ENCODE measurements at places on chromosomes 13 and 19.

DNA sequence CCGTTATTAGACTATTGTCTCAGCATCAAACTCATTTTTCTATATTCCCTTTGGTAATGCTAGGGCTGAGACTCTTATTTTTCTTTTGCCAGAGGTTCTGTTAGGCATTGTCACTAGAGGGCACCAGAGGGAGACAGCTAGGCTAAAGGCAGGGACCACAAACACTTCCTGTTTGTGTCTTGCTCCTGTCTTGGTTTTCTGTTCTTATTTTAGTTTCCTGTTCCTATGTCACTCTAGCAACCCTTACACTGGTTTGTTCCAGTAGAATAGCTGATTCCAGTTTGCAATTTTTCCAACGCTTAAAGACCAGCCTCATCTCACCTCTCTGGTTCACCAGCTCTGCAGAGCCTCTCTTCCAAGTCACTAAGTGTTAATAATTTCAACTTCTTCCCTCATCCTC lies 772.0 kb downstream of the DIAPH3 start:
- peak; percentile 60 for DNase-seq

DNA sequence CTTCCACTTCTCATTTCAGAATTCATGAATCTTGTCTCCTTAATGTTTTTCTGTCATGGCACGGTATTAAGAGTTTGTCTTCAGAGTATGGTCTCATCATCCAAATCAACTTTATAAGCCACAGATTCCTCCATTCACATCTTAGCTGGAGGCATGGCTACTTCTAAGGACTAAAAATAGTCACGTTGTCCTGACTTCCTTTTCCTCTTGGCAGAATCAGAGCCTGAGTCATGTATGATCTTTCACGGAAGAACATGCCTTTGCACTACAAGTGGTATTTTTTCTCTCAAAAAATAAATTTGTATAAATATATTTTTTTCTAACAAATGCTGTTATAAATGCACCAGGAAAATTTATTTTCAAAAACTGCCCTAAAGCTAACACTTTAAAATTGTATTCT lies 71.4 kb downstream of the ALOX5AP start:
- DNase-seq = no peak

DNA sequence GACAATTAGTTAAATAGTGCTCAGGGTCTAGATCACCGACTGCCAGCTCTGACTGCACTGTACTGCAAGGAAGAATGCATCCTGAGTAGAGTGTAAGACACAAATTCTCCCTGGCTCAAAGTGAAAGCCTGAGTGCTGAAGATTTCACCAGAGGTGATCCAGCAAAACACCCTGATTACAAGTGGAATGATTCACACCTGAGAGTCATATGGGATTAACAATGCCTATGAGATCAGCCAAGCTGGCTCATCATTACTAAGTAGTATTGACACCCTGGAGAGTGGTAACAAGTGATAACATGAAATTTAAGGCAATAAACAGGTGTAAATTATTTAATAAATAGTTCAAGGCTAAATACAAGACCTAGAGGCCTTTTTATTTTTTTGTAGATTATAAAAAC lies 403.8 kb upstream of the PRR20A start:
- no peak for DNase-seq

GRCh38 chr19:47473336-47473735 lies 1.6 kb upstream of the SLC8A2 start:
- no peak for DNase-seq

GRCh38 chr13:25860862-25861261 lies 191.0 kb downstream of the SHISA2 start:
- no peak for DNase-seq

DNA sequence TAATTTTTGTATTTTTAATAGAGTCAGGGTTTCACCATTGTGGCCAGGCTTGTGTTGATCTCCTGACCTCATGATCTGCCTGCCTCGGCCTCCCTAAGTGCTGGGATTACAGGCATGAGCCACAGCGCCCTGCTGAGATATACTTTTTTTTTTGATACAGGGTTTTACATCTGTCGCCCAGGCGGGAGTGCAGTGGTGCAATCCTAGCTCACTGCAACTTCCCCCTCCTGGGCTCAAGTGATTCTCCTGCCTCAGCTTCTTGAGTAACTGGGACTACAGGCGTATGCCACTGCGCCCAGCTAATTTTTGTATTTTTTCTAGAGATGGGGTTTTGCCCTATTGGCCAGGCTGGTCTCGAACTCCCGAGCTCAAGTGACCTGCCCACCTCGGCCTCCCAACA lies 2.0 kb downstream of the COLGALT1 start:
- no peak for DNase-seq

GRCh38 chr13:37306778-37307544 lies 201.5 kb upstream of the CSNK1A1L start:
- no peak for DNase-seq

DNA sequence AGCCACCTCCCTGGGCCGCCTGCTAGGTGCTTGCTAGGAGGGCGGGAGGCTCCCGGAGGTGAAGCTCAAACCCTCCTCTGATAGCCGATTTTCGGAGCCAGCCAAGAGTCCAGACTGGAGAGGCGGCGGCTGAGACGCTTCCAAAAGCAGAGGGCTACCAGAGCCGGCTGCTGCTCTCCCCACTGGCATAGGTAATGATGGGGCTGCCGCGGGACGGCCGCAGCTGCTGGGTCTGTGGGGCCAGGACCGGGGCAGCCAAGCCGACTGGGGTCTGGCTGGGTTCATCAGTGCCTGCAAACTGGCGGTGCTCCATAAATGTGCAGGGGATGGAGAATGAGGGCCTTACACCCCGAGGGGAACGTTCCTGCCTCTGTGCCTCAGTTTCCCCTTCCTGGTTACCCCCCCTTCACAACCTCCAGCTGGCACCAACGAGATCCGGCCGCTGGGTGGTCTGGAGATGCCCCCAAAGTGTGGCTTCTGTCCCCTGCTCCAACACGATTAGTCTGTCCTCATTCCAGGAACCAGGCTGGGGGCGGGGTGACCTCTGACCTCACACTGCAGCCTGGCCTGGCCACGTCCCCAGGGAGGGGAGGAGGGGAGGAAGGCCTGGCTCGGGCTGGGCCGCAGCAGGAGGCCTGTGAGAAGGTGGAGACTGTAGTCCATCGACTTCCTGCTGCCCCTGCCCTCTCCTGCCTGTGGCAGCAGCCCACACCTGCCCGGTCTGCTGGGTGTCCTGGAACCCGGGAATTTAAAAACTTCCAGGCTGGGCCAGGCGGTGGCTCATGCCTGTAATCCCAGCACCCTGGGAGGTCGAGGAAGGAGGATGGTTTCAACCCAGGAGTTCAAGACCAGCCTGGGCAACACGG lies 3.8 kb upstream of the WDR18 start:
- no peak for DNase-seq

- DNase-seq = no peak
These were observed 244.8 kb upstream of the KLHL1 start for GRCh38 chr13:70353096-70353495.

GRCh38 chr13:109191413-109191812 lies 562.0 kb downstream of the MYO16 start:
- no peak for DNase-seq

DNA sequence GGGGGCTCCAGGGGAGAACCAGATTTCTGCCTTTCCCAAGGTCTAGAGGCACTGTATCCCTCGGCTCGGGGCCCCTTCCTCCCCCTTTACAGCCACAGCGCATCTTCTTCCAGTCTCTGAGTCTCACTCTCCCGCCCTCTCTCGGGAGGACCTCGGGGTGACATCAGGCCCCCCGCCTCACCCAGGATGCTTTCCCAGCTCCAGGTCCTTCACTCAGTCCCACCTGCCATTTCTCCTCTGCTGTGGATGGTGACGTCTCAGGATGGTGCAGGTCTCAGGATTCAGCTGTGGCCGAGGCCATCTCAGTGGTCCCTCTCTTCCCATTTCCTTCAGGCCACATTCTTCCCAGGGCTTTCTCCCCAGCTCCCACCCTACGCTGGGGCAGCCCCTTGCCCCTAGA lies 13.6 kb upstream of the KDM4B start:
- no peak for DNase-seq

DNA sequence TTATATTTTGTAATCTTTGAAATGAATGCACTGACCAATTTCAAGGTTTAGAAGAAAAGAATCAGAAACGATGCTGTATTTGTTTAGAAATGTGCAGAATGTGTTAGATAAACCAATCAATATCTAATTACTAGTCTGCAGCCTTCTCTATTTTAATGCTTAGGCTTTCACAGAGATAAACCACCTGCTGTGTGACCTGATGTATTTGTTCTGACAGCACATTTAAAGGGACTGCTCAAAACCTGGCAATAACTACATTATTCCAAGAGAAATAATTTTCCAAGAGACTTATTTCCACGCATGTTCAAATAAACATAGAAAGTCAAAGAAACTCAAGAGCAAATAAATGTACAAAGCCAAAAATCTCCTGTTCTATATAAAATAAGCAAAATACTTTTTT lies 641.6 kb upstream of the PCDH20 start:
- DNase-seq = peak; percentile 45

DNA sequence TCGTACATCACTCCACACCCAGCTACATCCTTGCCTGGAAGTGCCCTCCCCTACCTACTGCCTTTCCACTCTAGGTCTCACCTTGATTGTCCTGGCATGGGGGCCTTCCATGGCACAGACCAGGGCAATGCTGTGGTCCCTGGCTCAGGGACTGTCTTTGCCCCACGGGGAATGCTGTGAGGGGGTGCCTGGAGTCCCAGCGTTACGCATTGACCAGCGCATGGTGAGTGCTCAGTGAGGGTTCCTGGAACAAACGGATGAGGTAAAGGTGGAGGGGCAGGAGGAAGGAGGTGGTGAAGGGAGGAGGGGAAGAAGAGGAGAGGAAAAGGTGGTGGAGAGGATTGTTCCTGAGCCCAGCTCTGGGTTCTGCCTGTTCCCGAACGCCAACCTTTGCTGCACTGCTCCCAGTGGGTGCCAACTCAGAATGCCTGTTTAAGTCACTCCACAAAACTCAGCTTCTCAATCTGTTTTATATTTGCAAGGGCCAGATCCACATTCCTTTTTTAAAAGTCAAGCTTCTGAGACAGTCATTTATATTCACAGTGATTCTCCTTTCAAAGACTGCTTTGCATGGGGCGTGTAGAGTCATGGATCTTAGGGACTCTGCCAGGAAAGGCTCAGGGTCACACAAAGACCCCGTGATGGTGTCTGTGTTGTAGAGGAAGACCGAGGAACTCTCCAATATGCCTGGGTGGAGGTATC lies 40.8 kb downstream of the CHST8 start:
- no peak for DNase-seq

DNA sequence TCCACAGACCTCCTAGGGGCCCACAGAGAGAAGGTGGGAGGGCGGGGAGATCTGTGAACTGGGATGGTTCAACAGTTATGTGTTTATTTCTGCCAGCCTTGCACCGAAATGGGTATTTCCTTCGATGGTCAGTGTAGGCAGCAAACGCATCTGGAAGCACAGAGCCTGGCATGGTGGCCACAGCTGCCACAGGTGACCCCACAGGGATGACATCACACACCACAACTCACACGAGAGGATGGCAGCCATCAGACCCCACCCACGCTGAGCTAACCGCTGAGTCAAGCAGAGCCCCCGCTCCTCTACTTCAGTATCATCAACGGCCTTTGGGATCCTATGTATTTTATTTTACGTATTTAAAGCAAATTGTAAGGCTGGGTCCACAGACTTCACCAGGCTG lies 37.4 kb downstream of the NAXD start:
- no peak for DNase-seq

- DNase-seq = no peak
These were observed 8.8 kb downstream of the OBI1 start for GRCh38 chr13:78649997-78650716.

GRCh38 chr13:99419591-99420243 lies 81.6 kb upstream of the TM9SF2 start:
- no peak for DNase-seq

DNA sequence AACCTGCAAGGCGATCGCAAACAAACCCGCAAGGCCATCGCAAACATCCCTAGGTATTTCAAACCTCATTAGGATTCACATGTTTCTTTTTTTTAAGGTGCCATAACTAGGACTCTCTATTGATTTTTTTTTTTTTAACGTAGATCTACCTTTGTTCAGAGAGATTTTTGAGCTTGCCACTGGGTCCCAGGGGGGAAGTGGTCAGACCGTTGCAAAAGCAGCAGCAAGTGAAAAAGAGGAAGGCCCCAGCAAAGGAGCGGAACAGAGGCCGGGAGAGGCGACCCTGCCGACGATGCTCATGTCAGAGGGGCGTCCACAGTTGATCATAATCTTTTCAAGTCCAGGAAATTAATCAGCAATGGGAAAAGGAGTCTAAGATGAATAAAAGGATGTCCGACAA lies 32.7 kb upstream of the FLT1 start:
- no peak for DNase-seq

DNA sequence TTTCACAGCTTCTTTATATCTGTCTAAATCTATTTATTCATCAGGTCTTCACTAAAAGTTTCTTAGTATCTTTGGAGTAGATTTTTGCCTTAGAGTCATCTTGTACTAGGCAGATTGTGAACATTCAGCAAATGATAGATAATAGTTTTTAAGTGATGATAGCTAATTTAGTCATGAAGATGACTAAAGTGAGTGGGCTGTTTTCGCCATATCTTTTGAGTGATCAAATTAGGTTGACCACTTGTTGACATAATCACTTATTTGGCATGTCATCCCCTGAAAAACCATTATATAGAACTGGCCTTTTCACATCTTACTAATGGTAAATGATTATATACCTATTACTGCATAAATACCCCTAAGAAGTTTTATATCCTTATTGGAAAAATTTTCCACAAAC lies 999.2 kb downstream of the PCDH17 start:
- no peak for DNase-seq

GRCh38 chr19:49554701-49555181 lies 25.6 kb downstream of the NOSIP start:
- DNase-seq = no peak

- DNase-seq = peak; percentile 83
These were observed 32.6 kb upstream of the MEDAG start for GRCh38 chr13:30873499-30873898.

DNA sequence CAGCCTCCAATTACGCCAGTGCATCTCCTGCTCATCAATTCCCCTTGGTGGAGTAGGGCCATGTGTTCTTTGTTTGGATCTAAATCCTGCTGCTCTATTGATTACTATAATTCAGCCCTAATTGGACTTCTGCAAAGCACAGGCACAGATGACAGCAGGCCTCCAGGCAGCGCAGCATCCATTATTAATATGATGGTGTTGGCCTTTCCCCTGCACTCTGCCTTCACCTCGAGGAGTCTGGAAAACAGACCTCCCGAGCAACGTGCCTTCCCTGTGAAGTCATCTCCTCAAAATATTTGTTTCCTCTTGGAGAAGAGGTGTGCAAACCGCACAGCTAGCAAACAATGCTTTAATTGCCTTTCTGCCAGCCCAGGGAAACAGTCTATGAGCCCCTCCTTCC lies 92.5 kb downstream of the UQCRFS1 start:
- peak; percentile 48 for DNase-seq

GRCh38 chr19:48121909-48122371 lies 11.3 kb upstream of the PLA2G4C start:
- no peak for DNase-seq

- DNase-seq = no peak
These were observed 30.7 kb upstream of the WASF3 start for GRCh38 chr13:26526702-26527216.

GRCh38 chr13:22372261-22372660 lies 701.4 kb downstream of the FGF9 start:
- DNase-seq = no peak
